Heart right ventricle (tissue), 16 donors: ENCODE measurements at places on chromosomes 12 and 14.

GRCh38 chr12:39935275-39935674 is 170.6 kb downstream of the SLC2A13 start:
- no peak overlapping the region for H3K4me3 ChIP-seq
- H3K4me1 ChIP-seq: no peaks in the 10 kb centered on the region
- DNase-seq: no peak
- no peaks in the 10 kb centered on the region for H3K36me3 ChIP-seq
- H3K27me3 ChIP-seq: no peaks in the 10 kb centered on the region

DNA sequence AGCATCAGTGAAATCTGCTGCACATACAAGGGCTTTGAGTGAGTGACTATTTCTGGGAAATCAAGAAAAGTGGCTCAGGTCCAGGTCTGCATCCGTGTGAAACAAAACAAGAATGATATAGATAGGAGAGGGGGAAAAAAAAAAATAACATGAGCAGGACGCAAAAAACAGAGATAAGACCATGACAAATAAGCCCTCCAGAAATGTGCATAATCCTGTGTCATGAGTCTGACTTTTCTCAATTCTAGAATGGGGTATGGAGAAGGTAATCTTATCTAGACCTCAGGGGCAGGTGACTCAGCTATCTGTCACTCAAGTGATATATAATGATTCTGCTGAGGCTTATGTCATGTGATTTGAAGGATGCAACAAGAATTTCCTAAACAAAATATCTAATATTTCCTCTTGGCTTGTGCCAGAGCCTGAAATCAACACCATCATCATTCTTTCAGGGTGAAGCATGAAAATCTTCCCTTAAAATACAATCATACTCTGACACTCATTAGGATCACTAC is 250.0 kb downstream of the PHLDA1 start:
- H3K4me1 ChIP-seq: peaks cover 43% of the 10 kb centered on the region
- H3K27ac ChIP-seq: no peak overlapping the region
- H3K4me3 ChIP-seq: no peak overlapping the region
- H3K27me3 ChIP-seq: no peaks in the 10 kb centered on the region
- DNase-seq: no peak
- H3K36me3 ChIP-seq: no peaks in the 10 kb centered on the region

GRCh38 chr14:60346706-60347105 is 97.7 kb downstream of the PPM1A start:
- no peak for DNase-seq
- peaks cover 5% of the 10 kb centered on the region for H3K4me1 ChIP-seq
- no peak overlapping the region for H3K4me3 ChIP-seq
- H3K27ac ChIP-seq: no peak overlapping the region
- no peaks in the 10 kb centered on the region for H3K36me3 ChIP-seq

GRCh38 chr12:15265875-15266274 is 44.7 kb upstream of the RERG start:
- no peaks in the 10 kb centered on the region for H3K4me1 ChIP-seq
- no peak for DNase-seq
- no peak overlapping the region for H3K4me3 ChIP-seq
- no peaks in the 10 kb centered on the region for H3K36me3 ChIP-seq
- H3K27me3 ChIP-seq: no peaks in the 10 kb centered on the region
- H3K27ac ChIP-seq: no peak overlapping the region

- no peaks in the 10 kb centered on the region for H3K4me1 ChIP-seq
- no peaks in the 10 kb centered on the region for H3K36me3 ChIP-seq
- DNase-seq: no peak
- no peaks in the 10 kb centered on the region for H3K27me3 ChIP-seq
- H3K4me3 ChIP-seq: no peak overlapping the region
Observed at GRCh38 chr12:103350116-103350515, 145.7 kb downstream of the C12orf42 start.

DNA sequence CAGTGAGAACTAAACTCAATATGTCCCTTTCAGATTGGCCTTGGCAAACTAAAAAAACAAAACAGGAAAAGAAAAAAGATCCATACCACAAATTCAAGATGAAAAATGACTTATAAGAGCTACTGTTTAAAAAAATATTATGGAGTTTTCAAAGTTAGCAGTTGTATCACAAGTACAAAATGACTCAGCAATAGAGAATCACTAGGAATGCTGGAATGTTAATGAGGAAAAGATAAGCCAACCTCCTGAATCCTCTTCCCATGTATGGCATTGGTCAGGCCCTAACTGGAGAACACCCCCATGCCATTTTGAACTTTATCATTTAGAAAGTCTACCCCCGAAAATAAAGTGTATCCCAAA is 62.2 kb downstream of the PPP1R36 start:
- no peak overlapping the region for H3K27ac ChIP-seq
- DNase-seq: no peak
- H3K36me3 ChIP-seq: no peaks in the 10 kb centered on the region
- no peaks in the 10 kb centered on the region for H3K27me3 ChIP-seq
- H3K4me3 ChIP-seq: no peak overlapping the region
- H3K4me1 ChIP-seq: peaks cover 13% of the 10 kb centered on the region

GRCh38 chr14:87896393-87897380 is 96.3 kb downstream of the GALC start:
- no peak overlapping the region for H3K4me3 ChIP-seq
- H3K27me3 ChIP-seq: peaks cover 15% of the 10 kb centered on the region
- H3K36me3 ChIP-seq: no peaks in the 10 kb centered on the region
- no peak for DNase-seq
- H3K4me1 ChIP-seq: no peaks in the 10 kb centered on the region

DNA sequence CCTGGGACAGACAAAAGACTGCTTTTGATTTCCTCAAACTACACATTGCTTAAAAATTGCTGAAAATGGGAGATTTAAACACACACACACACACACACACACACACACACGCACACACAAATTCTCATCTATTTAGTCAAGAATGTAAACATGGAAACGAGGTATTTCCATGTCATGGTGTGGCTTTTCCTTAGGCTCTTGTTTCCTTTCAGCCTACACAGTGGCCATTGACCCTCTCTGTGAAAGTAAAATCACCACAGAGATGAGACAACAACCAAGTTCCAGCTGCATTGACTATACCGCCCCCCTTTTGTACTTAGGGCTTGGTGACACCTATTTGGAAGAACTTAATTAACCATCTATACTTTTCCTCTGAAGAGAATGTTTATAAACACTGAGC is 41.9 kb downstream of the TTC8 start:
- H3K4me1 ChIP-seq: no peaks in the 10 kb centered on the region
- no peaks in the 10 kb centered on the region for H3K27me3 ChIP-seq
- no peak overlapping the region for H3K27ac ChIP-seq
- peaks cover 36% of the 10 kb centered on the region for H3K36me3 ChIP-seq
- no peak overlapping the region for H3K4me3 ChIP-seq

DNA sequence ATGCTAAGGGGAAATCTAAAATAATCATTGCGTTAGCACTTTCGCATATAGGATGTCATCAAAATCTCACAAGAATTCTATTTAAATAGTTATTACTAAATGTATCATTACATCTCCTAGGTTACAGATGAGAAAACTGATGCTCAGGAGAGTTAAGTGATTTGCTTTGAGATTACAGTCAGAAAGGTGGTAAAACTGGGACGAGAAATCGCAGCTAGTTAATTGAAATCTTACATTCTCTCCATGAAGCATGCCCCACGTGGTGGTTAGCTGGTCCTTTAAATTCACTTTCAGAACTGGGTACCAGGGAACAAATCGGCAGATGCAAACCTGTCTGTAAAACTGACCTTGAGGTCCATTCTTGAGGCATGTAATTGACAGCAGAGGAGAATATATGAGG is 71.8 kb upstream of the PLEKHG7 start:
- no peak for DNase-seq
- H3K4me3 ChIP-seq: no peak overlapping the region
- H3K27ac ChIP-seq: no peak overlapping the region
- no peaks in the 10 kb centered on the region for H3K36me3 ChIP-seq
- no peaks in the 10 kb centered on the region for H3K4me1 ChIP-seq

- H3K4me1 ChIP-seq: no peaks in the 10 kb centered on the region
- DNase-seq: no peak
Observed at GRCh38 chr14:35897616-35898111, 71.5 kb downstream of the BRMS1L start.

DNA sequence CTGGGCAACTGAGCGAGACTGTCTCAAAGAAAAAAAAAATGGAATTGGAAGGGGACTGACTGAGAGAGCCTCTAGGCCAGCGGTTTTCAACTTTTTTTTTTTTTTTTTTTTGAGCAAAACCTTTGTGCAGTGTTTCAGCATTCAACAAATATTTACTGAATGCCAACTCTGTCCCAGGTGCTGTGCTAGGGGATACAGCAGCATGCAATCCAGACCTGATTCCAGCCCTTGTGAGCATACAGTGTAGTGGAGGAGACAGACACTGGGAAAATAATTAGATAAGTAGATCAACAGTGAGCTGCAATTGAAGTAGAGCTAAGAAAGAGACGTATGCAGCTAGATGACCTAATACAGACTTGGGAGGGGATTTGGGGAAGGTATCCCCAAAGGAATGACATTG is 23.8 kb upstream of the LTBP2 start:
- no peaks in the 10 kb centered on the region for H3K36me3 ChIP-seq
- H3K27me3 ChIP-seq: no peaks in the 10 kb centered on the region
- DNase-seq: no peak
- H3K4me1 ChIP-seq: peaks cover 17% of the 10 kb centered on the region
- H3K27ac ChIP-seq: no peak overlapping the region

- no peak overlapping the region for H3K27ac ChIP-seq
- no peaks in the 10 kb centered on the region for H3K36me3 ChIP-seq
- DNase-seq: no peak
- peaks cover 57% of the 10 kb centered on the region for H3K4me1 ChIP-seq
- no peak overlapping the region for H3K4me3 ChIP-seq
Observed at GRCh38 chr12:110314308-110314707, 33.3 kb downstream of the ATP2A2 start.

- H3K36me3 ChIP-seq: peaks cover 21% of the 10 kb centered on the region
- H3K4me1 ChIP-seq: peaks cover 17% of the 10 kb centered on the region
- DNase-seq: no peak
- H3K4me3 ChIP-seq: no peak overlapping the region
- H3K27me3 ChIP-seq: no peaks in the 10 kb centered on the region
Observed at GRCh38 chr12:104012331-104012730, 37.7 kb downstream of the GLT8D2 start.

DNA sequence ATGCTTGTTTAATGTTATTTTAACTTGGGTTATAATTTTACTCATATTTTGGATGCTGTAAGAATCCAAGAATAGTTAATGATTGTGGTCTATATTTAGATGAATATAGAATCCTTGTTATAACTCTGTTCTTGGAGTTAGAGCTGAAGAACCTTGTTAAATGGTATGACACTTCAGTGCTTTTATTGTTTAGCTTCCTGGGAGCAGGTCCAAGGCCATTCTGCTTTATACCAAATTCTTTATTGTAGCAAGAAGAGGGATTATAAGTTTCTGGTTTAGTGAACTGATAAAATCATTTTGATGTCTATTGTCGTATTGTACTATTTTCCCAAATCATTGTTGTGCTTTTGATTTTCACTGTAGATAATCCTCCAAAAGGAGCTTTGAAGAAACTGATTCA is 69.4 kb downstream of the MIA2 start:
- no peak for DNase-seq
- no peaks in the 10 kb centered on the region for H3K27me3 ChIP-seq
- no peak overlapping the region for H3K27ac ChIP-seq
- H3K4me3 ChIP-seq: no peak overlapping the region
